ENCODE measurements at places on chromosomes 1 and 21.

DNA sequence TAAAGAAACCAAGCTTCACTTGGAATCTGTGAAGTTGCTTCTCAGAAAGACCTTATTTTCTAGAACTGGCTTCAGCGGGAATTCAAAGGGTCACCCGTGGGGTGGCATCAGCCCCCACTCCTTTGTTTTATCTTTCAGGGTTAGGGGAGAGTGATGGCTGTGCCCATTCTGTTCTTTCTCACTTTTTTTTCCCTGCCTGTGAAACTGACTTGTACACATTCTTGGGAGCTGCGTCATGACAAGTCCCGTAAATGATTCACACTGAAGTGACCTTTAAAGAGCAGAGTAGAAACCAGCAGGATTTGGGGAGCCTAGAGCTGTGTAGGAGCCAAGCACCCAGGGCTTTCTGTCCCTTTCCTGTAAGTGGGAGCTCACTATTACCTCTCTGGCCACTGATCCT, 43.8 kb downstream of the SLC44A3 start:
- DNase-seq, result peak; percentile 82

GRCh38 chr1:81797701-81798100, 3.0 kb upstream of the ADGRL2 start:
- DNase-seq, result no peak

- no peak for DNase-seq
Observed at GRCh38 chr1:212477680-212478466, 45.2 kb downstream of the NENF start.

DNA sequence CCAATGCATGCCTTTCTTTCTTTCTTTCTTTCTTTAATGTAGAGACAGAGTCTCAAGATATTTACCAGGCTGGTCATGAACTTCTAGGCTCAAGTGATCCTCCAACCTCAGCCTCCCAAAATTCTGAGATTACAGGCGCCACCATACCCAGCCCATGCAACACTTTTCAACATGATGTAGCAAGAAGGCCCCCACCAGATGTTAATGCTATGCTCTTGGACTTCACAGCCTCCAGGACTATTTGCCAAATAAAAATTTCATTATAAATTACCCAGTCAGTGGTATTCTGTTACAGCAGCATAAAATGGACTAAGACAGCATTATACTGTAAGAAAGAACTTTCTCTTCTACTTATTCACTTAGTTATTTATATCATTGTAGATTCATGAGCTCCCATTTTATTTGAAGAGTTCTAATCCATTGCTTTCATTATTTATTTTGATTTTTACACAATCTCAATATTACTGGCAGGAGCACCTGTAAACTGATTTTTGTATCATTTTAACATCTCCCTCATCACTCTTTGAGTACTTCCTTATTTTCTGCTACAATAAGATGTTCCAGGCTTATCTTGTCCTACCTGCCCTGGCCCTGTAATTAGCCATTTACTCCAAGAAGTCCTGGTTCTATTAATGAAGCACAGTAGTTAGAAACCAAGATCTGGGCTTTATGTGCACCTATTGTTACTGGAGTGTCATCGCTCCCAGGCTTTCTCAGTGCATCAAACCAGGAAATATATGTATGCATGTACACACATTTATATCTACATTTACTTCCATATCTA, 4.8 kb upstream of the RCSD1 start:
- no peak for DNase-seq

GRCh38 chr1:155719703-155720102, 30.8 kb downstream of the DAP3 start:
- no peak for DNase-seq

DNA sequence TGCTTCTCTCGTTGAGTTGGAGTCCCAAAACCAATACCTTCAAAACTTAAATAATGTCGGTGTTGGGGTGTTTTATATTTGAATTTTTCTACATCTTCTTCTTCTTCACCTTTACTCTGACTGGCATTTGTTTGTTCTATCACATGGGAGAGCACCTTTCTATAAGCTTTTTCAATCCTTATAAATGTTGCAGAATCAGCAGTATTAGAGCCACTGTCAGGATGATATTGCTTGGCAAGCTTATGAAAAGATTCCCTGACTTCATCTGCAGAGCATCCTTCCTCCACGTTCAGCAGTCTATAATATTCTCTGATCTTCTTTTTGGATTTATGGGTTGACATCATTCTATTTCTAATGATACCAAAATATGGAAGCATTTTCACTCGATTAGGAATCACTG, 2.6 kb downstream of the DNAJC28 start:
- no peak for DNase-seq

- DNase-seq, result no peak
Observed at GRCh38 chr21:25838809-25839208, 104.0 kb downstream of the GABPA start.

- peak; percentile 8 for DNase-seq
Observed at GRCh38 chr1:212247179-212247721, 38.0 kb upstream of the PPP2R5A start.

GRCh38 chr1:161068306-161069234, 1.1 kb downstream of the ARHGAP30 start:
- no peak for DNase-seq

GRCh38 chr1:41536361-41536802, 51.9 kb upstream of the EDN2 start:
- no peak for DNase-seq

DNA sequence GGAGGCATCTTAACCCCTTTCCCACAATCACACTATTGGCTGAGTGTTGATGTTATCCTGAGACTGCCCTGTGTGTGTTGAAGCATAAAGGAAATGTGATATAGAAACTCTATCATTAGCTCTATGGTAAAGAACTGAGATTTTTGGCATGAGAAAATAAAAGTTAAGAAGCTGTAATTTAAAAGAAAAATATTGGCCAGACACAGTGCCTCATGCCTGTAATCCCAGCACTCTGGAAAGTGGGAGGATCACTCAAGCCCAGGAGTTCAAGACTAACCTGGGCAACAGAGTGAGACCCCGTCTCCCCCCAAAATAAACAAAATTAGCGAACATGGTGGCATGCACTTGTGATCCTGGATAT, 14.2 kb upstream of the RIPK4 start:
- no peak for DNase-seq

- no peak for DNase-seq
Observed at GRCh38 chr1:158035976-158036583, 42.6 kb downstream of the KIRREL1 start.

DNA sequence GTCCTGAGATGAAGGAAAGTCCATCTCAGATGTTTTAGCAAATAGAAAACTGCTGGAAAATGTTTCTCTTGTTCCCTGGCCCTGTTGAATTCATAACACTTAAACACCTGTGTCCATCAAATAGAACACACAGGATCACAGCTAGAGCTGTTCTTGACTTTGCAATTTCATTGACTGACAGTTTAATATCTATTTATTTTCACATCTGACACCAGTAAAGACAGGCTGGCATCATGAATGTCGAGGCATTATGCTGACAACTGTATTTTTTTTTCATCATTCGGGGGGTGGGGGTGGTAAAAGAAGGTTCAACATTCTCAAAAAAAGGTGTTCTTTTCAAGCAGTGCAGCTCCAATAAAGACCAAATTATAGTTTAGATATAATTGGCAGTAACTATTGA, 591.2 kb upstream of the PTBP2 start:
- DNase-seq, result no peak

GRCh38 chr1:63501256-63501655, 21.8 kb downstream of the ITGB3BP start:
- DNase-seq, result no peak

GRCh38 chr21:43818685-43819084, 29.3 kb downstream of the RRP1 start:
- DNase-seq, result no peak

GRCh38 chr1:50023292-50024159, at the start of gene AGBL4:
AGBL4 (minus strand) TSS chr1:50023954.
- DNase-seq, result peak; percentile 3

DNA sequence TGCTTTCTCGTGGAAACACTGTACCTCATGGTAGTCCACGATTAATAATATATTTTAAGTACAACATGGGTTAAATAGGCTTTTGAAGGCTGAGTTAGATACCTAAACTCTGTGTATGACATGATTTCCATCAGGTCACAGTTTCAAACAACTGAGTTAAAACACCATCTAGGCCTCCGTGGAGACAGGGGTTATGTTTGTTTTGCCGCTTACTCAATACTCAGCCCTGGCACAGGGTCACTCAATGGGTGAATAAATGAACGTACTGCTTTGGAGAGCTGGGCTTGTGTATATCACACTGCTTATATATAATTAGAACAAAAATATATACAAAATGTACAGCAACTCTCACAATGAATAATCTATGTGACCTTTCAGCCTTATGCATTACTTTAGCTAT, 72.5 kb downstream of the PLPPR5 start:
- no peak for DNase-seq

DNA sequence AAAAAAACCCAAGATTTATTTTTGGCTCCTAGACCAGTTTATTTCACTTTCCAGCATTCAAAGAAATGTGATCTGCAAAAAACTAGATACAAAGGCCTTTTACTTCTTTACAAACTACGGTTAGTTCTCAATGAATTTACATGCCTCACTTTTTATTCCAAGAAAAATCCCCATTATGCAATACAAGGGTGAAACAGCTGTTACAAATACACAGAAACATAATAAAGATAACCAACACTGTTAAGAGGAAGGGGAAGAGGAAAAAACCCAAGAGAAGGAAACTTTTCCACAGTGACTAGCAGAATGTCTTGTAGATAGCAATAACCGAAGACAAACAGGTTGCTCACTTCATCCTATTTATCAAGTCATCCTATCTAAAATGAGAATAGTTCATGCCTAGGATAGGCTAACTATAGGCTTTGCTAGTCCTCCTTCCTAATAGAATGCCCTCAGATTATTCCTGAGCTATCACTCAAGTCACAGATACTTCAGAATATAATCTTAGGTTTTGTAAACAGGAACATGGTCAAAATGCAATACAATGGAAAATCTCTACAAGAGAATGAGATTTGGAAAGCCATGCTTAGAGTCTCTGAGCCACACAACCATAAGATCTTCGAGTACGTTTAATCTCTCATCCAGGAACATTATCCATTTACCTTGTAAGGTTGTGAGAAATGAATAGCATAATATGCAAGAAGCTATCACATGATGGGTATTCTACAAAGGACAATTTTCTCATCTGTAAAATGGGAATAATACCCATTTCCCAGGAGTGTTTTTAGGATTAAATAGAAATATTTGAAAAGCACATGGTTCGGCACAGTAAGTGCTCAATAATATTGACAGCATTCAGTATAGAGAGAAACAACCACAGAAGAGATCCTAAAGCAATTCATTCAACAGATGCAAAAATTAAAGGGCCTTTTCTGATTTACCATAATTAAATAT, 5.4 kb downstream of the PNRC2 start:
- no peak for DNase-seq

GRCh38 chr1:185271921-185272320, 45.1 kb downstream of the IVNS1ABP start:
- DNase-seq, result no peak

DNA sequence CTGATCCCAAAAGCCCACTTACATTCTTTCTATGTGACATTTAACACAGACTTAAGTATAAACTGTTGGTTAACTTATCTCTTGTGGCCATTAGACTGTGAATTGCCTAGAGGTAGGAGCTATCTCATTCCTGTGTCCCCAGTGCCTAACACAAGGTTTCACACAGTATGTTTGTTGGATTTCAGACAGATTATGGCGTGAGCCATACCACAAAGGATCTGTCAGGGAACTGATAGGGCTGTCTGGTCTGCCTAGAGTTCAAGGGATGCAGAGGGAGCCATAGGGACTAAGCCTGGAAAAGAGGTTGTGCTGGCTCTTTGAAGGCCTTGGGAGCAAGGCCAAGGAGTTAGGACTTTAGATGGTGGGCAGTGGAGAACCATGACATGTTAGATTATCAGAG, 40.0 kb downstream of the MEF2D start:
- DNase-seq, result no peak

DNA sequence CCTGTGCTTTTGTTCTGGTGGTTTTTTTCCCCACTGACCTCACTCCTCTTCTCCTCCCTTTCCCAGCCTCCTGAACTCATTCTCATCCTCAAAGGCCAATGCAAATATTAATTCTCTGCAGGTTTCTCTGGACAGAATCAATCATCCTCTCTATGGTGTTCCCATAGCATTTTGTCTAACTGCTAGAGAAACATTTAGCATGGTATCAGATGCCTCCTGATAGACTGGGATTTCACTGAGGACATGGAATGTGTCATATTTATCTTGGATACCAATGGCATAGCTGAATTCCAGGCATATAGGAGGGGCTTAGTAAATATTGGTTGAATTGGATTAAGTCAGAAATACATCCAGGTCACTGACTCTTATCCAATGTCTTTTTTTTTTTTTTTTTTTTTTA, 46.1 kb upstream of the SRP9 start:
- no peak for DNase-seq

GRCh38 chr1:183602510-183602909, 12.3 kb upstream of the NCF2 start:
- DNase-seq, result no peak

GRCh38 chr1:173489149-173489600, 12.0 kb downstream of the PRDX6 start:
- no peak for DNase-seq

GRCh38 chr1:201405484-201405831, 6.3 kb upstream of the LAD1 start:
- DNase-seq, result no peak

- no peak for DNase-seq
Observed at GRCh38 chr21:43343992-43344886, 82.7 kb downstream of the SIK1 start.

GRCh38 chr1:42266253-42267135, 68.5 kb downstream of the FOXJ3 start:
- no peak for DNase-seq

GRCh38 chr1:27994060-27994459, 34.3 kb downstream of the XKR8 start:
- no peak for DNase-seq

GRCh38 chr1:31782421-31783410, 18.6 kb upstream of the ADGRB2 start:
- DNase-seq, result no peak

DNA sequence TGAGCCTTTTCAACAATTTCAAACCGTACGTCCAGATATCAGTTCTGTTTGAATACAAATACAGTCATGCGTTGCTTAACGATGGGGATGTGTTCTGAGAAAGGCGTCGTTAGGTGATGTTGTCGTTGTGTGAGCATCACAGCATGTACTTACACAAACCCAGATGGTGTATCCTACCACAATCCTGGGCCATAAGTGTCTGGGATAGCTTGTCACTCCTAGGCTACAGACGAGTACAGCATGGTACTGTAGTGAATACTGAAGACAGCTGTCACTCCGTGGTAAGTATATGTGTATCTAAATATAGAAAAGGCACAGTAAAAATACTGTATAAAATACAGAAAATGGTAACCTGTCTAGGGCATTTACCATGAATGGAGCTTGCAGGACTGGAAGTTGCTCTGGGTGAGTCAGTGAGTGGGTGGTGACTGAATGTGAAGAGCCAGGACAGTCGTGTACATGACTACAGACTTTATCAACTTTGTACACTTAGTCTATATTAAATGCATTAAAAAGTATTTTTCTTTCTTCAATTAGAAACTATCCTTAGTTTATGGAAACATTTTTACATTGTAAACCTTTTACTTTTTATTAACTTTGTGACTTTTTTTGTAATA, 10.5 kb upstream of the OR2W3 start:
- DNase-seq, result no peak

Measured in fibroblast of skin of left quadriceps (primary cell).